Stimulated activated CD8-positive, alpha-beta memory T cell treated with anti-CD3 and anti-CD28 coated beads, Interleukin-4, amount 100 ng/mL, for 1 hour (primary cell): ENCODE measurements at places on chromosomes 2 and 18.

- no peak for DNase-seq
These were observed 297.2 kb upstream of the SLC14A2 start for GRCh38 chr18:45317948-45318640.

GRCh38 chr2:216535454-216535995 lies 36.9 kb downstream of the RPL37A start:
- DNase-seq = no peak

- no peak for DNase-seq
These were observed 1.2 kb upstream of the ABCB6 start for GRCh38 chr2:219219784-219220532.

GRCh38 chr18:59570796-59571195 lies 126.4 kb downstream of the CCBE1 start:
- DNase-seq = no peak

- DNase-seq = no peak
These were observed 116.5 kb upstream of the MCFD2 start for GRCh38 chr2:47031909-47032668.

DNA sequence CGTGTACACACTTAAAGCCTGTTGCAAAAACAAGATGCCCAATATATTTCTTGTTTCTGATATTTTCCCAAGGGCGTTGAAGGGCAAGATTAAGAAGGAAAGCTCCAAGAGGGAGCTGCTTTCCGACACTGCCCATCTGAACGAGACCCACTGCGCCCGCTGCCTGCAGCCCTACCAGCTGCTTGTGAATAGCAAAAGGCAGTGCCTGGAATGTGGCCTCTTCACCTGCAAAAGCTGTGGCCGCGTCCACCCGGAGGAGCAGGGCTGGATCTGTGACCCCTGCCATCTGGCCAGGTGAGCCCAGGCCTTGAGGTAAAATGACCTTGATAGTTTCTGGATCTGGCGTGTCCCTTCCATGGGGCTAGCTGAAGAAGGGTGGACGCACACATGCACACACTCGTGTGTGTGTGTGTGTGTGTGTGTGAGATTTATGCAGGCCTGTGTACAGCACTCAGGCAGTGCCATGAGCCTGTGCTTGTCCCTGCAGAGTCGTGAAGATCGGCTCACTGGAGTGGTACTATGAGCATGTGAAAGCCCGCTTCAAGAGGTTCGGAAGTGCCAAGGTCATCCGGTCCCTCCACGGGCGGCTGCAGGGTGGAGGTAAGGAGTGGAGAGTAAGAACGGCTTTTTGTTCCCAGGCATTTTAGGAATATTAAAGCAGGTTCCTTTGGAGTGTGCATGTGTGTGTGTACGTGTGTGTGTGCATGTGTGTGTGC lies 23.6 kb downstream of the MLPH start:
- DNase-seq = no peak

DNA sequence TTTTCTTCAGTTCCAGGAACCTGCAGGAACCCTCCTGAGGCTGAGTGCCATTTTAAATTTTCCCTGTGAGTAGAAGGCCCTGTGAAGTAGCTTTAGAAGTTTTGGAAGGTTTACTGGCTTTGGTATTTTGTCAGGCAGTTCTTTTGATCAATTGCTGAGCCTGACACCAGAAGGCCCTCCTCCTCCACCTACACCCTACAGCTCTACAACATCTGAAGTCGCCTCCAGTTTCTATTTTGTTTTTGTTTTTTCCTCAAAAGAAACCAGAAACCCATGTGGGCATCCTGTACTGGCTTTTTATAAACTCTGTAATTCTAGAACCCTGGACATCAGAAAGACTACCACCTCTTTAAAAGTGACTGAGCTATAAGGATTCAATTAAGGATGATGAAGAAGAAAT lies 153.7 kb downstream of the NRXN1 start:
- DNase-seq = no peak

DNA sequence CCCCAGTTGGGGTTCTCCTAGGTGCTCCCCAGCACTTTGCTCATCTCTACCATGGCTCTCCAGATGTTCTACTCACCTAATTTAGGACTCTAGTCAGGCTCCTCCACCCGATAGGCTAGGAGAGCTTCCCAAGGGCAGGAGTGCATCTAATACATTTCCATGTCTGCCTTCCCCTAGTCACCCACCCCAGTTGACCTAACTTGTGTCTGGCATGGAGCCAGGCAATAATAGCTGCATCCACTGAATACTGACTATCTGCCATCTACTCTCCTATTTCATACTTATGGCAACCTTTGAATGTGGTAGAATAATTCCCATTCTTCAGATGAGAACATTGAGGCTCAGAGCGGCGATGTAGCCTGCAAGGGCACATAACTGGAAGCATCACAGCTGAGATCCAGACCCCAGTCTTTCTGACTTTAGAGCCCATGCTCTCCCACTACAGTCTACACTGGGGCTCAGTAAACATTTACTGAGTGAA lies 71.8 kb upstream of the YWHAQ start:
- no peak for DNase-seq

- no peak for DNase-seq
These were observed 596.8 kb upstream of the GCFC2 start for GRCh38 chr2:76307495-76307894.

- peak; percentile 29 for DNase-seq
These were observed at the start of gene ARL4C for GRCh38 chr2:234496835-234497593. ARL4C (minus strand) TSS chr2:234497081; CDS start chr2:234496586, 495 bp downstream.

DNA sequence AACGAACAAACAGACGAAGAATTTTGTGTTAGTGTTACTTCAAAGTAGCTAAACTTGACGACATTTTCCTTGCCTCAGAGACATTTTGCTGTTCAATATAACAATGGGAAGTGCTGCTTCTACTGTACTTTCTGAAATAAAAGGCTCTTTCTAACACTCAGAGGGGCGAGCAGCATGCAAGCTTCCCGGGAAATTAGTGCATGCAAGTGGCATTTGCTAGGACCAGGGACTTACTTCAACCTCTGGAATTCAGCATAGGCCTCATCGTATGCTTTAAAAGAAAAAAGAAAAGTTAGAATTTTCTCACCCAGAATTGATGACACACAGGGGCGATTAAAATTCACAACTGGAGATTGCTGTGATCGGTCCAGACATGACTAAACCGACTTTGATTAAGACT lies 62.5 kb upstream of the LPIN2 start:
- DNase-seq = no peak

DNA sequence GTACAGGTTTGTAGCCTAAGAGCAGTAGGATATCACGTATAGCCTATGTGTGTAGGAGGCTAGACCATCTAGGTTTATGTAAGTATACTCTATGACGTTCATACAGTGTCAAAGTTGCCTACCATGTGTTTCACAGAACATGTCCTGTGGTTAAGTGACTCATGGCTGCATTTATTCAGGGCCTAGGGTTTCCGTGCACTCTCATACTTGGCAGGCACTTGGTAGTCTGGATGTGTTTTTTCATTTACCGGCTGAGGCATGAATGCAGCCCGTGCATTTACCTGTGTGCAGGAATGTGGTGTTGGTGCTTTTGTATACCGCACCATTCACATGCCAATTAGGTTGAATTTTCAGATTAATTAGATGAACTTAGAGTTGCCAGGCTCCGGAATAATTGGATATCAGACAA lies 43.4 kb downstream of the MYL12B start:
- DNase-seq = no peak

DNA sequence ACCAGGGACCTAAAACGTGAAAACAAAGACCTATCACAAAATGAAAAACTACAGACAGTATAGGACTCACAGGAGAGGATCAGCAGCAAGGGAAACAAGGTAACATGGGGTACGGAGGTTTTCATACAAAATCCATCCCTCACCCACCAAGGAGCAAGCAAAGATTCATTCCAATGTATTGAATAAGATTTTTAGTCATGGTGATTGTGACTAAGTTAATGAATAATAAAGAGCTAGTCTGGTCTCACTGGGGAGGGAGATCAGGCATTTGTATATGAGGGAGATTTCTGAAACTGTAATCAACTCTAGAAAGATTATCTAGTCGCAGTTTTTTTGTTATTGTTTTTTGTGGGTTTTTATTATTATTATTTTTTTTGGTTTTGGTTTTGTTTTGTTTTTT lies 336.5 kb upstream of the MMADHC start:
- no peak for DNase-seq

DNA sequence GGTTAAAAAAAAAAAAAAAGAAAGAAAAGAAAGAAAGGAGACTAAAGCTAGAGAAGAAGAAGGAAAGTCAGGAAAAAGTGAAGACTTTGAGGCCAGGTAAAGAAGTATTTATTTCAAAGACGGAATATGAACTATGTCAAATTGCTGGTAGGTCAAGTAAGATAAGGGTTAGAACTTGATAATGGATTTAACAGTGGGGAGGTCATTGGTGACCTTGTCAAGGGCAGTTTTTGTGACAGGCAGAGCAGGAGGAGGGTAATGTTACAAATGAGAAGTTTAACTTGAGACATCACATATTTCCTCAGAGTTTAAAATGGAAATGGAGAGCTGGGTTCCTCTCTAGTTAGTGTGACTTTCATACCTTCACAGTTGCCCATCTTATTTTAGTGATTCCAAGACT lies 9.5 kb downstream of the WDR7 start:
- no peak for DNase-seq

GRCh38 chr2:118774458-118775133 lies 72.9 kb downstream of the EN1 start:
- no peak for DNase-seq

GRCh38 chr18:58097121-58097906 lies 53.3 kb downstream of the NEDD4L start:
- no peak for DNase-seq

- DNase-seq = no peak
These were observed 187.7 kb downstream of the ZFP36L2 start for GRCh38 chr2:43038696-43039094.
